ENCODE measurements at places on chromosomes 7 and 10.

DNA sequence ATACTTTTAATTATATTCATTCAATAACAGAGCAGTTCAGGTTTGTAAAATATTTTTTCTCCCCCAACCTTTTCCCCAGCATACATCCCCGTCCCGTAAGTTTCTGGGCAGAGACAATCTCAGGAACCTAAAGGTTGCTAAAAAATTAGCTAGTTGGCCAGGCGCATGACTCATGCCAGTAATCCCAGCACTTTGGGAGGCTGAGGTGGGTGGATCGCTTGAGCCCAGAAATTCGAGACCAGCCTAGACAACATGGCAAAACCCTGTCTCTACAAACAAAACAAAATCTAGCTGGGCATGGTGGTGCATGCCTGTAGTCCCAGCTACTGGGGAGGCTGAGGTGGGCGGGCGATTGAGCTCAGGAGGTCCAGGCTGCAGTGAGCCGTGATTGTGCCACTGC, 40.2 kb downstream of the TCF7L2 start:
- no peak for DNase-seq

GRCh38 chr10:91551856-91552255, 81.0 kb downstream of the PPP1R3C start:
- no peak for DNase-seq

GRCh38 chr7:114309729-114310128, 104.9 kb upstream of the FOXP2 start:
- no peak for DNase-seq

- no peak for DNase-seq
Measured at GRCh38 chr7:35492451-35493175, 202.3 kb downstream of the HERPUD2 start.

GRCh38 chr10:27147701-27148100, 6.5 kb downstream of the YME1L1 start:
- DNase-seq, result no peak

- no peak for DNase-seq
Measured at GRCh38 chr7:81394029-81394428, 375.8 kb downstream of the HGF start.

DNA sequence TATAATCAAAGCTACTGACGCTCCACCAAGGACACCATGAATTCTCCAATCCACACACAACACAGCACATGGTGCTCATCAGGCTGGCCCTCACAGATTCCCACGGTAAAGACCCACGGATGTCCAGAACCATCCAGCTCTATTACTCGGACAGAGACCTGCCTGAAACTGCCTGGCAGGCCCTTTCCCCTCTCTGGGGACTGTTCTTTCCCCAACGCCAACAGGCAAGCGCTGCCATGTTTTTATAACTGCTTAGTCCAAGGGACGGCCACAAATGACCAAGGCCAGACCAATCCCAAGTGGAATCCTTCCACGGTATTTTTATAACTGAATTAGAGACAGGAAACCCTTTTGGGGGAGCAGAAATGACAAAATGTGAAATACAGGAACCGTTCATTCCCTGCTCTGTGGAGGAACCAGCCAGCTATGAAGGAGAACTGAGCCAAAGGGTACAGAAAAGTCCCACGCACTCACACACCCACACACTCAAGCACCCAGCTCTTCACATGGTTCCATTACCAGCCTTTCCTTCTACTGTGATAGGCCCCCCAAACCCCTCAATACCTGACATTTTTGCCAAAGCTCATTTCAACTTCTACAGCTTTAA, 4.1 kb downstream of the PIP4K2A start:
- no peak for DNase-seq
